T-helper 17 cell (primary cell): ENCODE measurements at places on chromosomes 2 and 18. TPM values are rescaled to one million over a fixed set of nuclear protein-coding genes. Genes with fewer than 3 reads are reported as not detected.

GRCh38 chr2:145374165-145374564 lies 854.2 kb upstream of the ZEB2 start:
- H3K27ac ChIP-seq, result no peak overlapping the region
- H3K4me1 ChIP-seq, result no peaks in the 10 kb centered on the region
- H3K27me3 ChIP-seq, result no peaks in the 10 kb centered on the region

DNA sequence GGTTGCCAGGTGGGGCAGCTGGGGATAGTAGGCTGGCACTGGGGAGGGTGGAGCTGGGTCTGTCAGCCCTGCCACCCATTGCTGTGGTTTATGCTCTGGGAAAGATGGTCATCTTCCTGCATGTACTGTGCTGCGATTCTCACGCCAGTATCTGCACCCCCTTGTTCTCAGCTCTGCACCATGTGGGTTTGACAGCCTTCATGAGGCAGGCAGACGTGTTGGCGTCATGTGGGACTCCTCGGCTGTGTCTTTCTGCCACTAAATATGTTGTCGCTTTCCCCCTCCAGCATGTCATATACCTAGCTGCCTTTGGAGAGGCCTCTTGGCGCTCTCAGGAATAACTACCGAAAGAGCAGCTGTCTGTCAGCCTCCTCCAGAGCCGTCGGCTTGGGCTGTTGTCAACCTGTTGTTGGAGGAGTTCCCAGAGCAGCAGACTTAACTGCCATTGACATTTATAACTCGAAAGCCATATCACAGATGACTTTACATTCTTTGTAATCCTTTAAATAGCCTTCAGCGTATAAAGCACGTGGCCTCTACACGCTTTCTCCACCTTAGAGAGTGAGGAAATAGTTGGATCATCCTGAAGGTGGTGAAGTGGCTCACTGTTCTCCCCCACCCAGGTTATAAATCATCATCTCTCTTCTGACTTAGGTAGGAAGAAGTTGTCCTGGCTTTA lies 80.4 kb upstream of the MGAT5 start:
- peak overlapping the region; percentile 7 for H3K4me3 ChIP-seq
- H3K36me3 ChIP-seq, result peaks cover 3% of the 10 kb centered on the region
- no peak for DNase-seq

GRCh38 chr2:232362174-232362900 lies 16.2 kb upstream of the ALPP start:
- DNase-seq, result no peak
- no peaks in the 10 kb centered on the region for H3K27me3 ChIP-seq
- H3K36me3 ChIP-seq, result no peaks in the 10 kb centered on the region
- H3K27ac ChIP-seq, result no peak overlapping the region
- H3K4me1 ChIP-seq, result peaks cover 12% of the 10 kb centered on the region

DNA sequence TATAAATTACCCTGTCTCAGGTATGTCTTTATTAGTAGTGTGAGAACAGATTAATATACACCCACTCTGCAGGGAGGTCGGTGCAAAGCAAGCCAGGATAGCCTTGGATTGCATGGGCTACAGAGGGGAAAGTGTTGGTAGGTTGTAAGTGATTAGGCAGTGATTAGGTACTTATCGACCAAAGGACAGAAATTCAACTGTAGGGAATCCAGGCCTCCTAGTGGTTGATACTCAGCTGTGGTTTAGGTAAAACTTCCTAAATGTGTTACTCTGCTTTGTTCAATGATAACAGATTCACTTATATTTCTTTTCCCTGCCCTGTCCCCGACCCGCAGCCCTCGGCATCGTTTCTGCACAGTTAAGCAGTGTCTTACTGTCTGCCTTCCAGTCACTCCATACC lies 444.0 kb downstream of the FIGN start:
- no peaks in the 10 kb centered on the region for H3K36me3 ChIP-seq
- no peaks in the 10 kb centered on the region for H3K27me3 ChIP-seq
- no peak for DNase-seq
- H3K4me3 ChIP-seq, result no peak overlapping the region
- H3K27ac ChIP-seq, result no peak overlapping the region

- H3K27ac ChIP-seq, result no peak overlapping the region
- no peak overlapping the region for H3K4me3 ChIP-seq
- peaks cover 11% of the 10 kb centered on the region for H3K27me3 ChIP-seq
- DNase-seq, result no peak
Measured at GRCh38 chr2:12002215-12002614, 255.8 kb downstream of the LPIN1 start.

The FAM237A gene
- not detected for total RNA-seq

DNA sequence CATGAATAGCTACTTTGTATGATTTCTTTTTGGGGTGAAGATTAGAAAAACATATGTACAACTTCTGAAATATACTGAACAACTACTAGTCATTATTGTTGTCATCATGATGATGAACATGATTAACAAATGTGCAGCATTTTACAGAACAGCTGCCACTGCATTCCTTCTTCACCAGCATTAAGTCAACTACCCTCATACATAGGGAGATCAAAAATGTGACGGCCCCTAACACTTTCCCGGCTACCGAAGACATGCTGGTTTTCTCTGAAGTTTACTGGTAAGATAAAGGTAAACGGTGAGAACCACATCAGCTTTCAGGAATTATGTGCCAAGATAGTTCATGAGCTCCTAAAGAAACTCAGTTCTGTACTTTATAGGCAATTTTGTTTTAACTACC lies 121.0 kb upstream of the LRATD1 start:
- no peaks in the 10 kb centered on the region for H3K36me3 ChIP-seq
- no peak for DNase-seq
- H3K4me3 ChIP-seq, result no peak overlapping the region
- no peak overlapping the region for H3K27ac ChIP-seq

The ZEB2 gene
- 61.1 TPM for total RNA-seq

DNA sequence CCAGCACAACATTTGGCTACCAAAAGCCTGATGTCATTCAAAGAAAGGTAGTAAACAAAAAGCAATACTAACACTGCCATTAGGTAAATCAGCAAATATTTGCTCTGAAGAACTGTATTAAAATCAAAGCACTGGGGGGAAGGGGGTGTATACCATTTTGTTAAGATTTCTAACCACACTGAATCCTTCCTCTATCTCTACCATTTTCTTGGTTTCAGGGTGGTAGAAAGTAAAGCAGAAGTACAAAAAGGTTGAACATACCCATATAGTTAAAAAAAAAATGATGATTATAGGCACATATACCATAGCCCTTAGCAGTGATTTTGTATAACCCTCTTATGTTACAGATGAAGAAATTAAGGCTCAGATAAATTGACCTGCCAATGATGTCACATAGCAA lies 437.6 kb downstream of the ZEB2 start:
- H3K4me1 ChIP-seq, result peaks cover 3% of the 10 kb centered on the region
- DNase-seq, result no peak
- H3K36me3 ChIP-seq, result peaks cover 5% of the 10 kb centered on the region
- H3K27ac ChIP-seq, result no peak overlapping the region
- H3K27me3 ChIP-seq, result no peaks in the 10 kb centered on the region

GRCh38 chr2:71100195-71100964 lies 29.6 kb downstream of the MCEE start:
- H3K27me3 ChIP-seq, result no peaks in the 10 kb centered on the region
- no peaks in the 10 kb centered on the region for H3K36me3 ChIP-seq
- H3K27ac ChIP-seq, result no peak overlapping the region
- no peak for DNase-seq
- H3K4me3 ChIP-seq, result no peak overlapping the region
- H3K4me1 ChIP-seq, result peaks cover 2% of the 10 kb centered on the region

- H3K36me3 ChIP-seq, result no peaks in the 10 kb centered on the region
- no peak overlapping the region for H3K4me3 ChIP-seq
- H3K27me3 ChIP-seq, result peaks cover 44% of the 10 kb centered on the region
Measured at GRCh38 chr2:85131116-85131515, 2.1 kb upstream of the TCF7L1 start.

GRCh38 chr2:99524056-99524455 lies 34.2 kb upstream of the REV1 start:
- DNase-seq, result no peak
- H3K4me1 ChIP-seq, result no peaks in the 10 kb centered on the region
- no peaks in the 10 kb centered on the region for H3K36me3 ChIP-seq
- H3K27me3 ChIP-seq, result peaks cover 30% of the 10 kb centered on the region
- H3K27ac ChIP-seq, result no peak overlapping the region

The DIS3L2 gene
- total RNA-seq, result 67.2 TPM

The DYNAP gene
- total RNA-seq, result not detected

The MALL gene
- total RNA-seq, result 0.13 TPM

The PCARE gene
- not detected for total RNA-seq

The GKN1 gene
- total RNA-seq, result not detected

DNA sequence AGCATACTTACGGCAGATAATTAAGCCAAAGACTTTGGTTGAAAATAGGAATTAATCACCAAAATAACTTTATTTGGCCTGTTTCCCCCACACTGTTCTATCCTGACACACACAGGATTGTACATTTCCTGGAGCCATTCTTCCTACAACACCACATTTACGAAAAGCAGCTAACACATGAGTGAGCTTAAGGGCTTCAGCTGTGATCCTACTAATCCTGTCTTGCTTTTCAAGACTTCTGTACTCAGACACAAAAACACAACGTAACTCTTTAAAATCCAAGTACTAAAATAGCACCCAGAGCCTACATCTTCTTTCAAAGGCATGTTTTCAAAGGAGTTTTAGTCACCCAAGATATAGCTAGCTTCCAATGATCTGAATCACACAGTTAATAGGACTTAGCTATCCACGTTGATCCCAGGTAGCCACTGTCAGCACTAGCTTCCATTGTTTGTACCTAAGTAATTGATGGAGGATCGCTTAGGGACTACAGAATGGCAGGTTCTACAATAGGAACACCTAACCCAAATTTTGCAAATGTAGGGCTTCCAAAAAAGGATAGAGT lies 42.8 kb upstream of the TTC39C start:
- DNase-seq, result no peak
- no peaks in the 10 kb centered on the region for H3K27me3 ChIP-seq
- H3K36me3 ChIP-seq, result no peaks in the 10 kb centered on the region

DNA sequence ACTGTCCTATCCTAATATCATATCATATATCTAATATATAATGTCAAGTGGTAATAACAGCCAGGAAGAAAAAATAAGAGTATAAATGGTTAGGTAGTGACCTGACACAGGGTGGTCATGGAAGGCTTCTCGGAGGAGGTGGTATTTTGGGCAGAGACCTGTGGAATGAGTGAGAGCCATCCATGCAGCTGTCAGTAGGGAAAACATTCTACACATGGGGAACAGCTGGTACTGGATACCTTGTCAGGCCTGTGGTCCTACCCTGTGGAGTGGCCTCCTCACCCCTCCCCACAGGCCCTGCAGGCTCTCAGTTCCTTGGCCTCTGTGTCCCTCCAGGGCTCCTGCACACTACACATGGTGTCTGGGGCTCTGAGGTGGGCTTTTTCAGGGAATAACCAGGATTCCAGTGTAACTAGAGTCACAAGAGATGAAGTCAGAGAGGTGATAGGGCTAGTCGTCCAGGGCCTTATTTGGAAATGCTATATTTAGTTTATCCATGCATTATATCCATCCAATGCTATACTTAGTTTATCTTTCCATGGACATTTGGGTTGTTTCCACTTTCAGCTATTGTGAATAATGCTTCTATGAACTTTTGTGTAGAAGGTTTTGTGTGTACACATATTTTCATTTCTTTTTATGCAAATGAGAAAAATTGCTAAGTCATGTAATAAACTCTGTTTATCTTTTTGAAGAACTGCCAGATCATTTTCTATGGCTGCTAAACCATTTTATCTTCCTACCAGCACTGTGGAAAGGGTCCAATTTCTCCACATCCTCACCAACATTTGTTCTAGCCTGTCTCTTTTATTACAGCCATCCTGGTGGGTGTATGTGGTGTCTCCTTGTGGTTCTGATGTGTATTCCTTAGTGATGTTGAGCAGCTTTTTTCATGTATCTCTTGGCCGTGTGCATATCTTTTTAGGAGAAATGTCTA lies 75.6 kb downstream of the TPGS2 start:
- H3K27ac ChIP-seq, result no peak overlapping the region
- H3K36me3 ChIP-seq, result peaks cover 3% of the 10 kb centered on the region
- no peak overlapping the region for H3K4me3 ChIP-seq
- no peak for DNase-seq
- H3K4me1 ChIP-seq, result no peaks in the 10 kb centered on the region

DNA sequence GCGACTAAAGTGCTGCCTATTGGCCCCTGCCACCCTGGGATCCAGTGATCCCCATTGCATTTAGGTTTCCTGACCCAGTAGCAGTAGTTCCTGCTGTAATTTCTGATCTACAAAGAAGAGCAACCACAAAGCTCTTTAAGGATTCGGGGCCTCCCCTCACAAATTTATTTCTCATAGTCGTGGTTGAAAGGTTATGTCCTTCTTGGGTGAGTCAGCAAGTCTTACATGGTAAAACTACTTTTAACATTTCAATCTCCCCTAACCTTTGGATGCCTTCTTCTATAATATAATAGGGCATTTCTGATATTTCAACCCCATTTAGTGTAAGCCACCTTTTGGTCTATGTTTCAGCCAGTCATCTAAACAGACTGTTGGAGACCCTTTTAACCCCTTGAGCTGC lies 14.9 kb downstream of the PIKFYVE start:
- no peak for DNase-seq
- no peak overlapping the region for H3K27ac ChIP-seq
- peaks cover 17% of the 10 kb centered on the region for H3K4me1 ChIP-seq
- H3K4me3 ChIP-seq, result no peak overlapping the region
- H3K36me3 ChIP-seq, result peaks cover 15% of the 10 kb centered on the region

DNA sequence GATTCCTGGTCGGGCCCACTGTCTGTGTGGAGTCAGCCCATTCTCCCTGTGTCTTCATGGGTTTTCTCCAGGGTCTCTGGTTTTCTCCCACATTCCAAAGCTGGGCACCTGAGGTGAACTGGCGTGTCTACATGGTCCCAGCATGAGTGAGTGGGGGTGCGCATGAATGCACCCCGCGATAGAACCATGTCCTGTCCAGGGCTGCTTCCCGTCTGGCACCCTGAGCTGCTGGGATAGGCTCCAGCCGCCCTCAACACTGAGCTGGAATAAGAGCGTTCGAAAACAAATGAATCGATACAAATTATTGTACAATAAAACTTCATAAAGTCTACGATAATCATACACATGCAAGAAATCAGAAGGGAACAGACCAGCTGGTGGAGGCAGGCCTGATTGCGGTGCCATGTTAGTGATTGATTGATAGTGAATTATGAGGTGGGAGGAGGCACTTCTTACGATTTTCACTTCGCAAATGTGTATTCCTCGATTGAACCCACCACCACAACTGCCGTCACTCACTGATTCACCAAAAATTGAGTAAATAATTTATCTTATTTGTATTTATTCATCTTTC lies 186.6 kb downstream of the MGAT5 start:
- no peaks in the 10 kb centered on the region for H3K27me3 ChIP-seq
- peak overlapping the region; percentile 84 for H3K27ac ChIP-seq
- H3K36me3 ChIP-seq, result peaks cover 3% of the 10 kb centered on the region
- H3K4me1 ChIP-seq, result peaks cover 10% of the 10 kb centered on the region

The CPLX4 gene
- not detected for total RNA-seq

DNA sequence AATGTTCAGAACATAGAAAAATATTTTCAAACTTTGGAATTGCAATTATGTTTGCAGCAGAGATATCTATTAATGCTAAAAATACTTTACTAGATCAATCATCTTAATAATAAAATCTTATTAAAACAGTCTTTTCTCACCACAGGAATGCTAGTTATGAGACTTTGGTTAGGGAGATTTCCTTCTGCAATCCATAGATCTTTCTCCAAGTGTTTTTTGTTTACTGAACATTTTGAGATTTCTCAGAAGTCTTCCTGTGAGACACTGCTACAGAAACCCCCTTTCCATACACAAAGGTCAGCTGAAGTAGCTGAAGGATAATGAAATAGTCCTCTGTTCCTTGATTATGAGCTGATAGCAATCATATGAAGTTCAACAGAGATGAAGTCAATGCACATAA lies 59.4 kb upstream of the RAPH1 start:
- H3K4me1 ChIP-seq, result peaks cover 6% of the 10 kb centered on the region
- no peak overlapping the region for H3K27ac ChIP-seq
- H3K4me3 ChIP-seq, result no peak overlapping the region
- peaks cover 3% of the 10 kb centered on the region for H3K36me3 ChIP-seq
